ENCODE measurements at places on chromosomes 3 and 15.

- DNase-seq = peak; percentile 88
These were observed 40.6 kb downstream of the AMOTL2 start for GRCh38 chr3:134333522-134334181.

DNA sequence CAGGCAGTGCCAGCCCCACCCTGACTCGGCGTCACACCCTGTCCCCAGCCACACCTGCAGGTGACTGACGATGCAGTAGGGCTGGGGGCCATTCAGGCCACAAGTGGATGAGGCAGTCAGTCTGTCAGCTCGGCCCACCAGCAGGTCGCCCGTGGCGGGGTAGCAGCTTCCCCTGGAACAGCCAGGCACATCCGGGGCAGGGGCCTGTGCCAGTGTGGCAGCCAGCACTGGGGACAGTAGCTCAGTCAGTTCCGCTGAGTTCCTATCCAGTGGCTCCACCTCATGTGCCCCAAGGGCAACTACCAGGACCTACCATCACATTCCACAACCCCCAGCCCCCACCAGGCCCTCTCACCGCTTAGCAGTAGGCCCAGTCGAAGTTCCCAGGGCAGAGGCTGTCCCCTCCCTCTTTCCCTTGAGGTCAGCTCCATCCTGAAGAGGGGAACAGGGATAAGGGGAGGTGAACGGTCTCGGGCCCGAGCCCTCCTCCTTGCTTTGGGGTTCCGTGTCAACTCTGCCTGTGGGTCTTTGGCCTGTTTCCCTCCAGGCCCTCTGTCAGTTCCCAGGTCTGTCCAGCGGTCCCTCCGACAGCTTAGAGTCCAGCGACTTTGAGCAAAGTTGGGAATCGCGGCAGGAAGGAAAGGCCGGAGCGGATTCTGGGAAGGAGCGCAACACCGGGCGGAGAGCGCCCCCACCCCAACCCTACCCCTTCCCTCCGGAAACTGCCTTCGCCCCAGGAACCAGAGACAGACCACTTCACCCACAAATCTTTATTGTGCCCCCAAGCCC lies at the start of gene LAMB2:
LAMB2 (minus strand) TSS at position 614 of the 789 bp plus-strand sequence; CDS start at position 431, 183 bp downstream.
- peak; percentile 73 for DNase-seq

DNA sequence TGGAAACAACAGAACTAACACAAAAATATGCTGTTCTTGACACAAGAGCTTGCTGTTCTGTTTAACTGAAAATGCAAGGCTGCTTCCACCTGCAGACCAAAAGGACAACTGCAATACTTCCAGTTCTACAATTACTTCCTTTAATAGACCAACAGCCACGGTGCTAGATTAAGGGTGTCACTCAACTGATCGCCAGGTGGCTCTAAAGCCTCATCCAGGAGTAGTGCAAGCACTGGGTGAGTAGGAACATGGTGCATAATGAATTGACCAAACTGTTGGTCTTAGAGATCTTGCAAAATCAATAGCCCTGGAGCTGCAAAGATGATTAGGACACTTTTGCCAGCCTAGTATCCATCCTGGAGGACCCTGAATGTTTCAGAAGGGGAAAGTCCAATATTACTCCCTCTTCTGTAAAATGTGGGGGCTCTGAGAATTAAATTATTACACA lies 3.6 kb upstream of the CLDN16 start:
- peak; percentile 12 for DNase-seq

- DNase-seq = no peak
These were observed 296.1 kb downstream of the LSAMP start for GRCh38 chr3:116148881-116149851.

GRCh38 chr3:186362537-186362842 lies 456 bp upstream of the DGKG start:
- no peak for DNase-seq

- DNase-seq = no peak
These were observed 63.3 kb downstream of the WNT5A start for GRCh38 chr3:55423782-55424181.

GRCh38 chr15:85771781-85772445 lies 22.8 kb downstream of the KLHL25 start:
- no peak for DNase-seq

DNA sequence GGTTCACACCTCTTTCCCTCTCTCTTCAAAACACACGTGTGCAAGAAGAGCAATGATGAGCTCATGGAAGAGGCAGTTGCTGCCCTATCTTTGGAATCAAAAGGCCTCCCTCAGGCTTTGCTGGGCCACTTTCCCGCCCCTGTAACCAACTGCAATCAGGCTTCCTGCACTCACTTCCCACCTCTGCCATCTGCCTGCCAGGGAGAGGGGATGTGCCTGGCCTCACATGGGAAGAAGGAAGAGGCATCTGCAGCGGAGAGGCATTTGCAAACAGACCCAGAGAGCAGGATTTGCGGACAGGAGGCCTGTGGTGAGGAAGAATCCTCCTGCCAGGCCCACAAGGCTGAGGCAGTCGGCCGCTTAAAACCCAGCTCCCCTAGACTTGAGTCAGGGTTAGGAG lies 175.6 kb upstream of the ATP10A start:
- DNase-seq = no peak

DNA sequence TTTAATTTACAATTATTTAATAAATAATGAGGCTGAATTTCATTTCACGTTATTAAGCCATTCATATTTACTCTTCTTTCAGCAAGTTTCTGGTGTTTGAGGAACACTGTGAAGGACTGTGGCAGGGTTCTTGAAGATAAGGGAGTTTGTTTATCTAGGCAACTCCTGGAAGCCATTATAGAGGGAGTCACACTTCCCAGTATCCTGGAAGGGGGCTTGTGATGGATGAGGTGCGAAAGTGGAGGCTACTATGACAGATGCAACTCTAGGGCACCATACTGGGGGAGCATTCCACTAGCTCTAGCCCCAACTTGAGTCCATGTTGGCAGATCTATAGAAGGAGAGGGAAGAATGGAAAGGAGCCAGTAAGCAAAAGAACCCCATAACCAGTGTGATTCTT lies 14.4 kb downstream of the CNOT10 start:
- DNase-seq = no peak

GRCh38 chr3:72116226-72116625 lies 331.3 kb upstream of the PROK2 start:
- no peak for DNase-seq

DNA sequence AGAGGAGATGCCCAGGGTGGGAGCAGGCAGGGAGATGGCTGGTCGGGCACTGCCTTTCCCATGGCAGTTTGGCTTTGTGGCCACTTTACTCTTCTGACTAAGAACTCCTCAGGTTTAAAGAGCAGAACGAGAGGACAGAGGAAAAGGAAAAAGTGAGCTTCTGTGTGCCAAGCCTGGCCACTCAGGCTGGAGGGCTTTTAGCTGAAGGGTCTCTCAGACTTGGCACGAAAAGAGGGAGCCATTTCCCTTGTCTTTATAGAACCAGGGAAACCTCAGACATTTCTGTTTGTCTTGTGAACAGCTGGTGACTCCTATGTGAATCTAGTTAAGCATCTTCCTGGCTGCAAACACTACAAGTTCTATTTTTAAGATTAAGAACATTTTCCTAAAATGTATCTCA lies 23.3 kb upstream of the PSMD6 start:
- DNase-seq = no peak

DNA sequence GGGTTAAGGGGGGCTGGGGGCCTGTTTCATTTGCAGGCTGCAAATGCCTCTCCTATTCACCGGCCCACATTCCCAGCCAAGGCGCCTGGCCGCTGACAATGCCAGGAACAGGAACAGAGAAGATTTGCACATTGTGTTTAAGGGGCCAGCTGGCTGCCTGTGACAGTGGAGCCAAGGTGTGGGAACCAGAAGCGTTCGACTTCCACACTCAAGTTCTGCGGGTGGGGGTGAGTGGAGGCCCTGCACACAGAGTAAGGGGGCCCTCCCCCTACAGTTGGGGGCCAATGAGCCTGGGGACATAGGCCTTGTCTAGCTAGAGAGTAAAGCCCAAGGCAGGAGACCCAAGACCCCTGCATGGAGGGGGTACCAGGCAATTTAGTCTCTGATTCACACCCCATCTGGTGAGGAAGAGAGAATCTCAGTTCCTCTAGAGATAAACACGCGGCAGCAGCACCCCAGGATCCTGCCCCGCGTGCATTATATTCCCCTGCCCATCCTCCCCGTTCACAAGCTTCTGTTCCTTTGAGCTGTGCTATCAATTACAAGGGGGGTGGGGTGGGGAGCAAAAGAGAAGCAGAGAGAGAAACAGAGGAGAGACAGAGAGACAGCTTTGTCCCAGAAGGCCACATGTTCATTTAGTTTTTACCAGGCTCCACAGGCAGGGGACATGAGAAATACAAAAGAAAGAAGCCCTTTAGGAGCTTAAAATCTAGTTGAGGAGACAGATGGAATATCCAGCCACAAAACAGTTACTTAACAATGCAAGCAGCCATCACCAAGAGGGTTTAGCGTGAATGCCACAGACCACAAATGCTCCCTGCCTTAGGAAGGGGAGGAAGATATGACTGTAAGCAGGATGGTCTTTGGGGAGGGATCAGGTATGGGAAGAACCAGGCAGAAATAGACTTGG lies 9.2 kb downstream of the IGDCC3 start:
- DNase-seq = no peak

DNA sequence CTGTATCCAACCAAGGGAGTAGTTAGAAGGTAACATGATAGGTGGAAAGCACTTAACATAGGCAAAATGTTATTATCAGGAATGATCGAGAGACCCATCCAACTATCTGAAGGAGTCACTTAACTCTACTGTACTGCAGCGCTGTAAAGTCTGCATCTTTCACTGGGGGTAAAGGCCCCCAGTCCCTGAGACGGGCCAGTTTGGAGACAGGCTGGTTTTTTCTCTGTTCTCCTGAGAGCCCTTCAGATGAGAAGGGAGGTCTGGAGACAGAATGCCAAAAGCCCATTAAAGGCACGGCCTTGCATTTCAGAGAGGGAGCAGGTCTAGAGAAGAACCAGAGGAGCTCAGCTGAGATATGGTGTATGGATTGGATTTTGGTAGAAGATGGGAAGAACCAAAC lies 71.3 kb upstream of the CGNL1 start:
- DNase-seq = no peak

GRCh38 chr15:26197719-26198118 lies 334.6 kb upstream of the ATP10A start:
- no peak for DNase-seq

DNA sequence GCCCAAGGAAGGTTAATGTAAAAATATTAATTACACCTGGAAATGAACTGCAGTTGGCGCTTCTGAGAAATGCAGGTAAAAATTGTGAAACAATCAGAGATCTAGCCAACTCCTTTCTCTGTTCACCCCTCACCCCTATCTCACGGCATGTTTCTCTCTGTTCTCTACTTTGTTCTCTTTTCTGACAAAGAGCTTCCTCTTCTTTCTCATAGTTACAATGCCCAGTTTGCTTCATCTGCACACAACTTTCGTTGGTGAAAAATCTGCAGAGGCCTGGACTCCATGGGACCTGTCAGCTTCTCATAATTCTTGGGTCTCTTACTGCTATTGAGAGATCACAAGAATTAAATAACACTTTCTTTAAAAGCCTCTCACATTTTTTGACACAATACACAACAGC lies 212.9 kb upstream of the LRRN1 start:
- DNase-seq = no peak

DNA sequence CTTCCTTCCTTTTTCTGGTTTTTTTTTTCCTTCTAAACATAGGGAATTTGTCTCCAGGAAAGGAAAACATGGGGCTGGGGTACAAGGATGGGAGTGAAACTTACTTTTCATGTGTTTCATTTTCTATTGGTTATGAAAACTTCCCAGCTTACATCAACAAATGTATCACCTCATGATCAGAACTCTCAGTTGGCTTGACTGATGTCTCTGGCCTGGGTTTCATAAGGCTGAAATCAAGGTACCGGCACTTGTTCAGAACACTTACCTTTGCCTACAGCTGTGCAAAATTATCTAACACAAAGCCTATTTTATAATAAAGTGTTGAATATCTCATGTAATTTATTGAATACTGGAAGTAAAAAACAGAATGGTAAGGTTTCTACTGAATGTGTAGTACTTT lies 91.8 kb upstream of the STT3B start:
- no peak for DNase-seq

- DNase-seq = peak; percentile 81
These were observed 193.6 kb downstream of the TP63 start for GRCh38 chr3:189824629-189825312.
